Thoracic aorta (tissue), 2 donors: ENCODE measurements at places on chromosomes 12 and 14. TPM values are rescaled to one million over a fixed set of nuclear protein-coding genes. Genes with fewer than 3 reads are reported as not detected.

Gene MANSC4
- total RNA-seq = not detected

Gene CCDC175
- total RNA-seq = 0.78 TPM

Gene JAG2
- 12.0 TPM for total RNA-seq

Gene ALDH2
- 135 TPM for total RNA-seq

Gene PRPH
- total RNA-seq = not detected

Gene ATN1
- 109 TPM for total RNA-seq

Gene ANKRD9
- total RNA-seq = 36.3 TPM

- peaks cover 19% of the 10 kb centered on the region for H3K4me1 ChIP-seq
- H3K27ac ChIP-seq = no peak overlapping the region
- H3K27me3 ChIP-seq = no peaks in the 10 kb centered on the region
- no peak overlapping the region for H3K4me3 ChIP-seq
- no peak for DNase-seq
- H3K36me3 ChIP-seq = no peaks in the 10 kb centered on the region
These were observed 25.7 kb downstream of the WDR89 start for GRCh38 chr14:63616015-63616414.

- H3K36me3 ChIP-seq = no peaks in the 10 kb centered on the region
- no peaks in the 10 kb centered on the region for H3K27me3 ChIP-seq
- no peak overlapping the region for H3K27ac ChIP-seq
- H3K4me1 ChIP-seq = no peaks in the 10 kb centered on the region
- no peak overlapping the region for H3K4me3 ChIP-seq
- no peak for DNase-seq
These were observed 9.8 kb upstream of the SSTR1 start for GRCh38 chr14:38197784-38198335.

GRCh38 chr14:49221316-49221715 lies 364.9 kb downstream of the RPS29 start:
- no peaks in the 10 kb centered on the region for H3K27me3 ChIP-seq
- H3K4me1 ChIP-seq = peaks cover 6% of the 10 kb centered on the region
- no peak overlapping the region for H3K4me3 ChIP-seq
- H3K27ac ChIP-seq = no peak overlapping the region

DNA sequence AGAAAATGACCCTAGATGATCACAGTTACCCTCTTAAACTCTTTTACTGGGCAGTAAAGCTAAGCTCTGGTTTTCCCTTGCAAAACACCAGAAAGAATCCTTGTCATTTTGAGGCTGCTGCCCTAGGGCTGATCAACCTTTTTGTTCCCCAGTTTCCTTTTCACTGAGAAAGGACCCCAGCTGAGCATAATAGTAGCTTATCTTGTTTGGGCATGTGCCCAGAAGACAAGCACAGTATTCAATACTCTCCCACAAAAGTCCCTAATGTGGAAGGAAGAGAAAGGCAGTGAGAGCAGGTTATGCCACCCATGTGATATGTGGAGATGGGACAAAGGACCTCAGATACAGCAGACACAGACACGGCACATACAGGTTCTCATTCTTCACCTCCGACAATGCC lies 332.6 kb upstream of the TMPO start:
- no peak overlapping the region for H3K4me3 ChIP-seq
- H3K36me3 ChIP-seq = no peaks in the 10 kb centered on the region
- H3K27me3 ChIP-seq = no peaks in the 10 kb centered on the region
- no peaks in the 10 kb centered on the region for H3K4me1 ChIP-seq

- no peaks in the 10 kb centered on the region for H3K36me3 ChIP-seq
- DNase-seq = no peak
- H3K4me1 ChIP-seq = peaks cover 6% of the 10 kb centered on the region
- H3K27ac ChIP-seq = no peak overlapping the region
- H3K27me3 ChIP-seq = no peaks in the 10 kb centered on the region
These were observed 19.5 kb downstream of the TTC9 start for GRCh38 chr14:70660967-70661893.

DNA sequence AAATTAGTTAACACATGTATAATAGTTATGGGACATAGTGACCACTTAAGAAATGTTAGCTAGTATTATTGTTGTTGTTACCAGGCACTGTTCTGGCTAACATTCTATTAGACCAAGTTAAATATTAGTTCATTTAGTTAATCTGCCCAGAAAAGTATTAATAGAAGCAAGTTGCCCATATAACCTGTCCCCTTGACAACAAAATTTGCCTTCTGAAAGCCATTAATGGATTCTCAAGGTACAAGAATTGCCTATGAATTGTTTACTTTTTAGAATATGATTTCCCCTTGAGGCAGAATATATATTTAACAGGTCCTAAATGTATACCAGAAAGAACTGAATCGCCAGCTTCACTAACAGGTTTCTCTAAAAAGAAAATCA lies 167.3 kb upstream of the TMCC3 start:
- no peaks in the 10 kb centered on the region for H3K36me3 ChIP-seq
- H3K27ac ChIP-seq = no peak overlapping the region
- no peaks in the 10 kb centered on the region for H3K27me3 ChIP-seq
- H3K4me1 ChIP-seq = no peaks in the 10 kb centered on the region
- no peak overlapping the region for H3K4me3 ChIP-seq

DNA sequence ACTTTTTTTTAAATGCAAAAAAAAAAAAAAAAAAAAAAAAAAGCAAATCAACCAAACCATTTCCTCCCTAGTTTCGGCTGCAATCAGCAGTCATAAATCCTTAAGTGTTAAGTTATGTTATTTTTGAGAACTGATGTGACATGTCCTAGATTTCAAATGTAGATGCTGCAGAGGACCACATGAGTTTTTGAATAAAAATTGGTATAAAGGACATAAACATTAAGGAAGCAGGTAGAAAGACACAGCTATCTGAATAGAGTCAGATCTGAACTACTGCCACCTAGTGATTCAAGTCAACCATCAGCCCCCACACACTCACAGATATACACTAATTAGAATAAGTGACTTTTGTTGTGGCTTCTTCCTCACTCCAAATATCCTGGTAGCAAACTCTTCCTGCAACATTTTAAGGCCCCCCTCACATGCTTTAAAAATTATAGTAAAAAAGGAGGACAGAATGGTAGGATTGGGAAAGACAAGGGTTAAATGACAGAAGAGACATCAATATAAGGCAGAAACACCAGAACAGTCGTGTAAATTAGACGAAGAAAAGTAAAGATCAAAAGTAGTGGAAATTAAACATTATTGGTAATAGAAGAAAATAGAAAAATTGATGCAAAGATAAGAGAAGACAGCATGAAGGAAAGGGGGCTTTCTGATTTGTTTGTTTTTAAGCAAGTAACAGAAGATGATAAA lies 394.5 kb upstream of the ATP2B1 start:
- H3K4me3 ChIP-seq = no peak overlapping the region
- H3K27me3 ChIP-seq = no peaks in the 10 kb centered on the region
- H3K4me1 ChIP-seq = no peaks in the 10 kb centered on the region
- DNase-seq = no peak
- H3K27ac ChIP-seq = no peak overlapping the region

- no peak overlapping the region for H3K27ac ChIP-seq
- DNase-seq = no peak
- no peak overlapping the region for H3K4me3 ChIP-seq
- H3K4me1 ChIP-seq = peaks cover 8% of the 10 kb centered on the region
These were observed 10.8 kb downstream of the DIP2B start for GRCh38 chr12:50515587-50515986.
